CD4-positive, alpha-beta T cell treated with Interleukin-12 subunit alpha and Interleukin-12 subunit beta, for 1 hour (primary cell): ENCODE measurements at places on chromosomes 7 and 10.

DNA sequence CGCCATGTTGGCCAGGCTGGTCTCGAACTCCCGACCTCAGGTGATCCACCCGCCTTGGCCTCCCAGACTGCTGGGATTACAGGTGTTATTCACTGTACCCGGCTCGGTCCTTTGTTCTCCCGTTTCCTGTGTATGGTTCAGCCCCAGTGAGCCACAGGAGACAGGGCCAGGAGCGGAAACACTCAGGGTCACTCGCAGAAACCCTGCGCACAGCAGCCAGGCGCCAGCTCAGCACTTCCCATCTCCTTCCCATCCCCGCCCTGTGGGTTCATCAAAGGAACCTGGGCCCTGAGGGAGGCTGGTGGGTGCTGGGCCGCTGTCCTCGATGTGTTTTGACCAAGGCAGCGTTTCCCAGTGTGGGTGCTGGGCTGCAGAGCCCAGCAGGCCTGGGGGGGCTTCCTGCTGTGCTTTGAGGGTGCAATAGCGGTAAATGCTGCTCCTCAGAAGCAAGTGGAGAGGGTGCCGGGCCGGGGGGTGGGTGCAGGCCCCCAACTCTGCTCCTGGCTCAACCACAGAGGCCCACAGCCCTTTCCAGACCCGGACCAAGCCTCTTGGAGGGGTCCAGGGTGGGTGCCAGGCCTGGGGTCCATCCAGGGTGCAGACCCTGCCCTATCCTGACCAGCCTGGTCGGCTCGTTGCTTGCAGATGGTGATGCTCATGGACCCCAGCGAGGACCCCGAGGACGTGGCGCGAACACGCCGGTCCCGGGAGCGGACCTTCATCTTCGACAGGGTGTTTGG is 15.3 kb upstream of the CHST12 start:
- DNase-seq = no peak

DNA sequence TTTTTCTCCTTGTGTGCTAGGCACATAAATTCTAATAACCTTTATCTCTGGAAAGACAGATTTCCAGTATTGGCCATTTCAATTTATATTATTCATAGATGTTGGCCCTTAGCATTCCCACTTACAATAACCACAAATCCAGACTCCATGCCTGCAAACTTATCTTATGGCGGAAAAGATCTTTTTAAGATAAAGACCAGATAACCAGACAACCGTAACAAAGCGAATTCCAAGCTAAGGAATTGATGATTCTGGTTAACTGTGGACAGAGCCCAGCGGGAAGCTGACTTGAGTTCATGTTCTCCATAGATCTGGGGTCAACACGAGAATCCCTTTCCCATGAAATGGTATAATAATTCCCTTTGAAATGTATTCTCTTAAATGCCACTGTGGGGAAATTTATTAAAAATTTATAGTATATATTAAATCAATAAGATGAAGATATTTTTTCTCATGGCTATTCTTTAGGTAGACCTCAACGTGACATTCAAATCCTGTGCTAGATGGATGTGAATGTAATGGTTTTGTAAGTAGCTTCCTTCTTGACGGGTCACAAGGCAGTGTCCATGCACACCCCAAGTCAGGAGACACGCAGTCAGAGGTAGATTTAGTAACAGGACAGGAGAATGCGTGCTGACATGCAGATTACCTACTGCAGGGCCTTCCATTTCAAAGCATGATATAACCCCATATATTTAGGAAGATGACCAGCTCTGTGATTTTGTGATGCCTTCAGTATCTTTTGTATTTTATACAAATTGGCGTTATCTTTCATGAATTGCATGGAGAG is 37.7 kb upstream of the KLF6 start:
- DNase-seq = no peak

DNA sequence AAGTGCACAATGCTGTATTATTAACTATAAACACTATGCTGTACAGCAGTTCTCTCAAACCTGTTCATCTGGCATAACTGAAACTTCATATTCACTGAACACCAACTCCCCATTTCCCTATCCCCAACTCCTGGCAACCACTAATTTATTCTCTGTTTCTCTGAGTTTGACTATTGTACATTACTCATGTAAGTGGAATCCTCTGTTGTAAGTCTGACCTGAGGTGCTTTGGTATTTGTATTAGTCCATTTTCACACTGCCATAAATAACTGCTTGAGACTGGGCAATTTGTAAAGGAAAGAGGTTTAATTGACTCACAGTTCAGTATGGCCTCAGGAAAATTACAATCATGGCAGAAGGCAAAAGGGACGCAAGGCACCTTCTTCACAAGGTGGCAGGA is 266.3 kb downstream of the PPP1R3A start:
- DNase-seq = no peak

- DNase-seq = peak; percentile 55
Measured at GRCh38 chr10:6612371-6612770, 32.3 kb upstream of the PRKCQ start.

DNA sequence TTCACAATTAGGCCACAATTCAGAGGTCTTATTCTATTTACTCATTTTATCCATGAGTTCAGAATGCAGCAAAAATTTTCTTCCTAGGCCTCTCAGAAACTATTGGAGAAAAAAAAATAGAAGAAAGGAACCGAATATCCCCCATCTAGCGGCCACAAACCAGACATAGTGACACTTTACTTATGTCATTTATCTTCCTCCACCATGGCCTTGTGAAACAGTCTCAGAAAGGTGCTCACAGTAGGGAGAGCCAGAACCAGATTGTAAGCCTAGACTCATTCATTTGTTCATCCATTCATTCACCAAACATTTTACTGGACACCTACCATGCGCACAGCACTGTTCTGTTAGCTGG is 16.0 kb downstream of the CREB3L2 start:
- no peak for DNase-seq

- no peak for DNase-seq
Measured at GRCh38 chr7:103398483-103399127, 47.4 kb downstream of the SLC26A5 start.

DNA sequence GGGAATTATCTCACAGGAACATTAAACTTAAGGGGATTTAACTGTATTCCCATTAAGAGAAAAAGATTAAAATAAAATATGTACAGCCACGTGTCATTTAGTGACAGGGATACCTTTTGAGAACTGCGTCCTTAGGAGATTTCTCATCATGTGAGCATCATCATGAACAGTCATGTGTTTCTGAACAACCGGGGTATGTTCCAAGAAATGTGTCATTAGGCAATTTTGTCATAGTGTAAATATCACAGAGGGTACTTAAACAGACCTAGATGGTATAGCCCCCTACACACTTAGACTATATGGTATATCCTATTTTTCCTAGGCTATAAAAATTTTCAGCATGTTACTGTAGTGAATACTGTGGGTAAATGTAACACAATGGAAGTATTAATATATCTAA is 840.3 kb downstream of the CNTNAP2 start:
- no peak for DNase-seq
